ENCODE measurements at places on chromosomes 11 and 22. TPM values are rescaled to one million over a fixed set of nuclear protein-coding genes. Genes with fewer than 3 reads are reported as not detected.

TRIM6 gene
- 1.5 TPM for total RNA-seq

PDGFD gene
- total RNA-seq, result 9.8 TPM

SERPINH1 gene
- 58.5 TPM for total RNA-seq

- no peak for DNase-seq
Measured at GRCh38 chr22:36773935-36774334, 2.0 kb downstream of the IFT27 start.

MS4A4A gene
- 13.4 TPM for total RNA-seq
